ENCODE measurements at places on chromosomes 6 and 20.

DNA sequence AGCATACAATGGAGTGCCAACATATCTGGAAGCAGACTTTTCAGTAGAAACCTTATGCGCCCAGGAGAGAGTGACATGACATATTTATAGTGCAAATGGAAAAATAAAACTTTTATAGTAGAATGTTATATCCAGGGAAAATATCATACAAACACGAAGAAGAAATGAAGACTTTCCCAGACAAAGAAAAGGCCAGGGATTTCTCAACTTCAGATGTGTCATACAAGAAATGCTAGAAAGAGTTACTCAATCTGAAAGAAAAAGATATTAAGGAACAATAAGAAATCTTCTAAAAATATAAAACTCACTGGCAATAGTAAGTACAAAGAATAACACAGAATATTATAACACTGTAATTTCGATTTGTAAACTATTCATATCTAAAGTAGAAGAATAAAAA is 1269.3 kb downstream of the GRIK2 start:
- no peak for DNase-seq

DNA sequence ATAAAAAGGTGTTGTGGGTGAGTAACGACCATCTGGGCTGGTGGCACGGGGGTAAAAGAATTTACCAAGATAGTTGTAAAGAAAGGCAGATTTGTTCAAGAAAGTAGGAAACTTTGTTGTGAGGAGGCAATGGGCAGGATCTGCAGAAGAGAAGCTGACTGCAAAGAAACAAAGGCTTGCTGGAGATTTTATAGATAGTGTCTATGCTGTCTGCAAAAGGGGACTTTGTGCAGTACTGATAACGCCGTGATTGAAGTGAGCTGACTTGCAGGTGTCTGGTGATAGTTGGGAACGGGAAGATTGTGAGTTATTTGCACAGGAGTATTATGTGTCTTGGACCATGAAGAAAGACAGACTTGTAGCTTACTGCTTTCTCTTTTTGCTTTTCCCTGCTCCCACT is 36.8 kb upstream of the GSTA3 start:
- no peak for DNase-seq

GRCh38 chr20:9572670-9573069 is 58.3 kb downstream of the LAMP5 start:
- no peak for DNase-seq

DNA sequence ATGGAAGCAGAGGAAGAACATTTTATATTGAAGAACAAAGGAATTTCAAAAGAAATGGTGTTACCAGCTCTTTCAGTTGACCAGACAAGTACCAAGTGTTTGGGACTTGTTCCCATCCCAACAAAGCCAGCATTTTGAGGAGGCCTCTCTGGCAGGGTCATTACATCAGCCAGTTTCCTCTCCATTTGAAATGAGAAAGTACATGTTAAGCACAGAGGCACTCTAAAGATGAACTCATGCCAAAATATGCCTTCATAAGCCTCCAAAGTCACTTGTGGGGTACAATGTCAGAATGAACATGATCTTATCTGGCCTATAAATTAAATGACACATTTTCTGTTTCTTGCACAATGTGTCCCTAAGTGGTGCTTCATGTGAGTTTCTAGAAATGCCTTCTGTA is 223.9 kb downstream of the PRL start:
- DNase-seq: no peak

GRCh38 chr6:135493218-135493961 is 4.2 kb downstream of the AHI1 start:
- DNase-seq: peak; percentile 83

DNA sequence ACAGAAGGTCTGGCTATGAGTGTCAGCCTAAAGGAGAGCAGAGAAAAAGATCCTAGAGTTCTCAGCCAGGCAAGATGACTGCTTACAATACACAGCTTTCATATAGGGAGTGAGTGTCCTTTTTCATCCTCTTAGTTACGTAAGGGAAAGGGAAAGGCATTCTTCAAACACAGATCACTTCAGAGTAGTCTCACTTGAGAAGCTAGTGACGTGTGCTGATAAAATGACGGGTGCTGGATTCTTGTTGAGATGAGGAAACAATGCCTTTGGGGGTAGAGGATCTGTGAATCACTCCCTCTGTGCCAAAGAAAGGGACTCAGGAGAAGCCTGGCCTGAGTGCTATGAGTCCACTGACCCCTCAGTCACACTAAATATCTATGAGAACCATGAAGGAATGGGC is 117.3 kb downstream of the QRSL1 start:
- DNase-seq: peak; percentile 34

- no peak for DNase-seq
Observed at GRCh38 chr6:80636689-80637088, 530.2 kb downstream of the BCKDHB start.

- DNase-seq: no peak
Observed at GRCh38 chr20:33883164-33883563, 72.0 kb downstream of the CHMP4B start.

DNA sequence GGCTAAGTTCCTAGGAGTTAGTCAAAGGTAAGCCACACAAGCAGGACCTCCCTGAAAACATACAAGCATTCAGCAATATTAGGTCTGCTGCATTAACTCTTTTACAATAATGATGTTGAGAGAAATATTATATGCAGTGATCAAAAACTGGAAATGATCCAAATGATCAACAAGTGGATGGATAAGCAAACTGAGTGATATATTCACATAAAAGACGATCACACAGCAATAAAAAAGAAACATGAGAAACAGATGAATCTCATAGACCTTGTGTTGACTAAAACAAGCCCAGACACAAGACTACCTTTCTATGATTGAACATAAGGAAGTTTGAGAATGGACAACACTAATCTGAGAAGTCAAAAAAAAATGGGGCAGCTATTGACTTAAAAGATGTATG is 39.9 kb downstream of the LMBRD1 start:
- DNase-seq: no peak

DNA sequence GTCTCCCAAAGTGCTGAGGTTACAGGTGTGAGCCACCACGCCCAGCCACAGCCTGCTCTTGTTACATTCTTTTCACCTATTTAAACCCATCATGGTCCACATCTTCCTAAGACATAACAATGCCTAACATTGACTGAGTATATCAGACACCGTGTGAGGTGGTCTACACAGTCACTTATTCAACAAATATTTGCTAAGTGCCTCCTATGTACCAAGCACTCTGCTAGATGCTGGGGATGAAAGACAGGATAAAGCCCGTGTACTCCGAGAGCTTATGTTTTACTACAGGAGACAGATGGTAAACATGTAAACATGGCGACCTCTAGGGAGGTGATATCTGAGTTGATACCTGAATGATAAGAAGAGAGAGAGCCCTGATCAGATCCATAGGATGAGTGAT is 12.7 kb downstream of the BCL2L1 start:
- DNase-seq: no peak

DNA sequence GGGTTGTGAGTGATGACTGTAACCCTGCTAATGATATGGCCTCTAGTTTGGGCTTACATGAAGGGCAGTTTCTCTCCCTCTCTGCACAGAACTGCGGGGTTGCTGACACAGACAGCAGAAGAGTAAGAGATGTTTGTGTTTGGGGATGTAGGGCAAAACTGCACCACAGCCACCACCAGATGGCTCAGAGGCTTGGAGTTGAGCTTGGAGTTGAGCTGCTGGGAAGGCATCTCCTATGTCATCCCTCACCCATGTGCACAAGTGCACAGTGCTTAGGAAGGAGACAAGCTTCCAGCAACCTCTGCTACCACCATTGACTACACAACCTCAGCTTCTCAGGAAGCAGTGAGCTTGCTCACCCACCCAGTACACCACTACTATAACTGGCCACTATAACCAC is 303.9 kb upstream of the DEFB112 start:
- DNase-seq: no peak

GRCh38 chr6:22132656-22133055 is 164.2 kb downstream of the PRL start:
- DNase-seq: no peak

DNA sequence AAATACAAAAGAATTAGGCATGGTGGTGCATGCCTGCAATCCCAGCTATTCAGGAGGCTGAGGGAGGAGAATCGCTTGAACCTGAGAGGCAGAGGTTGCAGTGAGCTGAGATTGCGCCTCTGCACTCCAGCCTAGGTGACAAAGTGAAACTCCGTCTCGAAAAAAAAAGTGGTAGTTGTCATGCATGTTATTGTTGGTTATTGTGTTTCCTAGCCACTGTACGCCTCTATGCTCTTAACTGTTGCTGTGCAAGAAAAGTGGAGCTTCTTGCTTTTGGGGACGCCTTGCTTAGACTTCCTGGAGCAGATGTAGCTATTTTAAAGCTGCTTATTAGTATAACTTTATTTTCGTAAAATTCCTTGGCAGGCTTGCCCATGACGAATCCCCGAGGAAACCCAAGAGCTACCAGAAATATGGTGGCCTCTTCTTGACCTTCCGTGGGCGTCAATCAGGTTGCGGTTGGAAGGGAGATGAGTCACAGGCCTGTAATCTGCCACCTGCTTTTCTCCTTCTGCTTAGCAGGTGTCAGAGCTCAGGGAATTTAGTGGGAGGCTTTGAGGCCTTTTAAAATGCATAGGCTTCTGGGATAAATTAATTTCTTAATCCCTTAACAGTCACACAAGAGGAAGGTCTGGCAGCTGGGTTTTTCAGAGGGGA is 17.3 kb downstream of the GABRR2 start:
- DNase-seq: peak; percentile 97

DNA sequence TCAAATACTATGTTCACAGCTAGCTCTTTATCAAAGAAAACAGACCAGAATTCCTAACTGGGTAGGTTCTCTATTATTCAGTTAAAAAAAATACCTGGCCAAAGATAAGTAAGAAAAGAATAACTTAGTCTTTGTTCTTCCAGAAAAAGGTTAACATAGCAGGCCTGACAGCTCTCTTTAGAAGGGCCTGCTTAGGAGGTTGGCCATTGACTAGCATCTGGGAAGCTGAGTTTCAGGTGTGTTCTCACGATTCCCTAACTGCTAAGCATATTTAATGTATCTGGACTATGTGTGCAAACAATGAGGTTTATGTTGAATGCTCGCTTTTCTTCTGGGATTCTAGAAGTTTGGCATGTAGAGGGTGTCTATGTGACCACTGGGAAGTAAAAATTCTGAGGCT is 618.9 kb downstream of the HACE1 start:
- DNase-seq: no peak

DNA sequence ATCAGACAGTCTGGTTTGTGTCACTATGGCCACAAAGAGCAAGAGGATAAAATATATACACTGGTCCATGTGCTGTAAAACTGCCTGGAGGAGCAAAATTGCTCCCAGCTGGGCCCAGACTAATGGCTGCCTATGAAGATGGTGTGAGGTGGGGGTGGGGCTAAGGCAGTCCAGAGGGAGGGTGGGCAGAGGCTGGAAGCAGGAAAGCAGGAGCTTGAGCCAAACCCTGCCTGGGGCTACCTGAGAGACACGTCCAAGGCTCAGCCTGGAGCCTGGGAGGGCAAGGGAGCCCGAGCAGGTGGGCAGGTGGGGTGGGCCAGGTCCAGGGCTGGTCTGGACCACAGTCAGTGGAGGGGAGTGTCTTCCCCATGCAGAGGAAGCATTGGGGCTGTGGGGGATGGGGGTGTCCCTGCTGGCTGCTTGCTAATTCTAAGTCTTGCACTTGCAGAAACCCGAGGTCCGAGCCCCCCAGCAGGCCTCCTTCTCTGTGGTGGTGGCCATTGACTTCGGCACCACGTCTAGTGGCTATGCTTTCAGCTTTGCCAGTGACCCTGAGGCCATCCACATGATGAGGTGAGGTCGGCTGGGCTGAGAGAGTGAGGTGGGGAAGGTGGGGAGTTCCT is 9.5 kb downstream of the HSPA12B start:
- DNase-seq: no peak

- DNase-seq: peak; percentile 64
Observed at GRCh38 chr6:87393026-87393622, 14.6 kb upstream of the CFAP206 start.

- DNase-seq: no peak
Observed at GRCh38 chr20:43953919-43954592, 39.4 kb downstream of the TOX2 start.

DNA sequence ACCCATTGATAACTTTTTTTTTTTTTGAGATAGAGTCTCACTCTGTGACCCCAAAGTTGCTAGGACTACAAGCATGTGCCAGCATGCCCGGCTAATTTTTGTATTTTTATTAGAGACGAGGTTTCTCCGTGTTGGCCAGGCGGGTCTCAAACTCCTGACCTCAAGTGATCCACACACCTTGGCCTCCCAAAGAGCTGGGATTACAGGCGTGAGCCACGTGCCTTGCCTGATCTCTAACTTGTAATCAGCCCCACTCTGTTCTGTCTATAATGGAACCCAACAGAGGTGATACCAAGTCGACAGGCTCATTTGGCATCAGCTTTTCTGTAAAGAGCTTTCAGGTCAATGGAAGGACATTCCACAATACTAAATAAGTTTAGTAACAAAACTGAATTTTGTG is 99.4 kb downstream of the HFE start:
- DNase-seq: no peak

- DNase-seq: peak; percentile 29
Observed at GRCh38 chr6:77030929-77031674, 432.2 kb downstream of the HTR1B start.

DNA sequence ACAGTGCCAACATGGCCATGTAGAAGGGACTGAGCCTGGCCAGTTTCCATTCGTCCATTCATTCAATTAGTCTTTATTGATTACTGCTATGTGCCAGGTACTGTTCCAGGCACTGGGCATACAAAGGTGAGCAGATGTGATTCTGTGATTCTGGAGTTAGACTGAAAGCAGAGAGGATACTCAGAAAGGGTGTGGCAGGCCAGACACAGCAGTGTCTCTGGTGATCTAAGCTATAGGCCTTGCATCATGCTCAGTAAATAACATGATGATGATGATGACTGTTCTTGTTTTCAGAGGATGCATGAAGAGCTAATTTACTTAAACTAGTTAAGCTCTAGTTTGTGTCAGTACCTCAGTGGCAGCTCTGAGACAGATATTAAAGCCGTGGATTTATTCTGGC is 31.4 kb upstream of the FUCA2 start:
- no peak for DNase-seq

GRCh38 chr6:44255105-44255808 is 2.1 kb downstream of the SLC35B2 start:
- DNase-seq: no peak

DNA sequence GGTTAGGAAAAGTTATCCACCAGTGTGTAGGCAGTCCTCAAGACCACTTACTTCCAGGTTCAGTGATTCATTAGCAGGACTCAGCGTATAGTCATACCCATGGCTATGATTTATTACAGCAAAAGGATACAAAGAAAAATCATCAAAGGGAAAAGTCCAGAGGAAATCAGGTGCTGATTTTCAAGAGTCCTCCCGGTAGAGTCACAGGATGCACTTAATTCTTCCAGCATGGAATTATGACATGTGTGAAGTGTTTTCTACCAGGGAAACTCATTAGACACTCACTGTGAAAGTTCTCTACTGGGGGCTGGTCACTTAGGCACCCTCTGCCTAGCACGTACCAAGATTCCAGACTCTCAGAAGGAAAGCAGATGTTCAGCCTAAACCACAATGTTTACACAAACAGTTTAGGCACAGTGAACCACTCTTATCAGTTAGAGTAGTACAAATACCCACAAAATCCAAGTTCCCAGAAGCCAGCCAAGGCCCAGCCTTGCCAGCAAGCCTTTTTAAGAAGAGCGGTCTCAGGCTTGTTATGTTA is 10.2 kb downstream of the WFDC3 start:
- peak; percentile 65 for DNase-seq

GRCh38 chr6:708237-708598 is 15.3 kb upstream of the EXOC2 start:
- no peak for DNase-seq

GRCh38 chr6:107730106-107730505 is 94.0 kb downstream of the SCML4 start:
- DNase-seq: no peak

- no peak for DNase-seq
Observed at GRCh38 chr6:1821164-1821512, 211.4 kb downstream of the FOXC1 start.

- no peak for DNase-seq
Observed at GRCh38 chr6:156582509-156582992, 194.6 kb upstream of the ARID1B start.
